ENCODE measurements at places on chromosomes 1 and 21.

DNA sequence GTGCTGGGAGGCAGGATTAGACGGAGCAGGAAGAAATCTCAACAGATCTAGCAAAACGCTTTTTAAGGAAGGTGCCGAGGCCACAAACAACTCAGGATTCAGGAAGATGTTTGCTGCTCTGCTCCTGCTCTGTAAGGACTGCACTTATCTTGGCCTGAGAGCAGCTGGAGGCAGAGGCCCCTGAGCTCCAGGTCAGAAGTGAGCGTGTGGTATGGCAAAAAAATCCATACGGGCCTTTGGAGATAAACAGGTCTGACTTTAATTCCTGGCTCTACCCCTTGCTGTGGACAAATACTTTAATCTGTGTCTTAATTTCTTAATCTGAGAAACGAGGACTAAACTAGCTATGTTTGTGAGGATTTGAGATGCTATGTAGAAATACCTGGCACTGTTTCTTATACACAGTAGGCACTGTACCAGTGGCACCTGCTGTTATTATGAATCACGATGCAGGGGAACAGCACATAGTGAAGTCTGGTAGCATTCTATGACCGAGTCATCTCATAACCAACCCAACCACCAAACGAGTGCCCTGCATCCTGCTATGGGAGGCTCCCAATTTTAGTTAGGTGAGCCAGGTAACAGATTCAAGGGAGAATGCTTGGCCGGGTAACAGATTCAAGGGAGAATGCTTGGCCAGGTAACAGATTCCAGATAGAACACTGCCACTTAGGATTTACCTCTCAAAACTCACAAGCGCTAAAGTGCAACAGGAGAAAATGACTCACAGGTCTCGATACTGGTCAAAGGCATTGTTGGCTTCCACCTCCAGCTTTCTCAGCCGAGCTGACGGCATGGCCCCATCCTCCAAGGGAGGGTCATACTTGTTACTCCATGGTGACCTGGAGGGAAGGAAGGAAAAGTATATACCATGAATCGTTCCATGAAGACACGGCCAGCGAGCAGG is 65.9 kb downstream of the SLC66A1 start:
- no peak overlapping the region for H3K27ac ChIP-seq
- no peaks in the 10 kb centered on the region for H3K27me3 ChIP-seq
- H3K4me1 ChIP-seq, result peaks cover 34% of the 10 kb centered on the region
- DNase-seq, result no peak
- peaks cover 35% of the 10 kb centered on the region for H3K36me3 ChIP-seq

- no peak overlapping the region for H3K27ac ChIP-seq
- no peak overlapping the region for H3K4me3 ChIP-seq
- peaks cover 7% of the 10 kb centered on the region for H3K4me1 ChIP-seq
- no peak for DNase-seq
Observed at GRCh38 chr1:152654110-152654509, 9.1 kb upstream of the LCE2D start.

- no peaks in the 10 kb centered on the region for H3K36me3 ChIP-seq
- H3K4me1 ChIP-seq, result no peaks in the 10 kb centered on the region
- no peak overlapping the region for H3K27ac ChIP-seq
- DNase-seq, result no peak
- H3K4me3 ChIP-seq, result no peak overlapping the region
- H3K27me3 ChIP-seq, result no peaks in the 10 kb centered on the region
Observed at GRCh38 chr1:20625176-20626097, 7.8 kb upstream of the PINK1 start.

DNA sequence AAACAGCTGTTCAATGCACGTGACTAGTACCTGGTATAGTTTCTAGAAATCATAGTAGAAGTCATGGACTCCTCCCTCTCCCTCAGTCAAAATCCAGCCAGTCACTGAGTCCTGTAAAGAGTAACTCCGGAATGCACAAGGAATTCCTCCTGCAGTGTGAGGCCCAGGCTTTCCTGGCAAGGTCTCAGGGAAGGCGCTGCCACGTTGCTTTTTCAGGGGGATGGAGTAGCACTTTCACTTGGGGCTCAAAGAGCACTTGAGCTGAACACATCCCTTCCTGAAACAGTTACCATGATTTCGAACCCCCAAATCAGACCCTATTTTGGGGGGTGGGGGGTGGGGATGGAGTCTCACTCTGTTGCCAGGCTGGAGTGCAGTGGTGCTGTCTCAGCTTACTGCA is 26.4 kb upstream of the LRRC8D start:
- H3K27me3 ChIP-seq, result no peaks in the 10 kb centered on the region
- H3K36me3 ChIP-seq, result no peaks in the 10 kb centered on the region
- H3K27ac ChIP-seq, result no peak overlapping the region
- H3K4me3 ChIP-seq, result no peak overlapping the region
- DNase-seq, result no peak
- H3K4me1 ChIP-seq, result no peaks in the 10 kb centered on the region

DNA sequence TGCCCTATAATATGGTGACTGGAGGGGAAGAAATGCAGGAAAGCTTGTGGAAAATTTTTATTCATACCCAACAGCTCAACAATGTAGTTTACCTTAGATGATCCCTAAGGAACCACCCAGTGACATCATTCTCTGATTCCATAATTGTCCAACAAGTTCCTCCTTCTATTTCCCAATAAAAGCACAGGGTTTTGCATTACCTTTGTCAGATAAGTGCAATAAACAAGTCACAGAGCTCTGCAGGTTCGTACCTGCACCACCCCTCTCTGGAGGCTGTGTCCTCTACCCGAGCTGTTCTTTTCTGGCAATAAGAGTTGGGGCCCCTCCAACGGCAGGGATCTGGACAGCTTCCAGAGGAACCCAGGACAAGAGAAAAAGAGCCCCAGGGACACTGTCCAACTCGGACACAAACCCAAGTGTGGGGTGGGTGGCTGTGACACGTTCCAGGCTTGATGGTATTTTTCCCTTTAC is 38.8 kb downstream of the RCAN1 start:
- H3K36me3 ChIP-seq, result peaks cover 2% of the 10 kb centered on the region
- DNase-seq, result no peak
- H3K27ac ChIP-seq, result no peak overlapping the region
- peaks cover 24% of the 10 kb centered on the region for H3K4me1 ChIP-seq

GRCh38 chr1:207486198-207486597 is 9.8 kb upstream of the CR1 start:
- no peak overlapping the region for H3K4me3 ChIP-seq
- no peaks in the 10 kb centered on the region for H3K4me1 ChIP-seq
- DNase-seq, result no peak
- no peak overlapping the region for H3K27ac ChIP-seq

DNA sequence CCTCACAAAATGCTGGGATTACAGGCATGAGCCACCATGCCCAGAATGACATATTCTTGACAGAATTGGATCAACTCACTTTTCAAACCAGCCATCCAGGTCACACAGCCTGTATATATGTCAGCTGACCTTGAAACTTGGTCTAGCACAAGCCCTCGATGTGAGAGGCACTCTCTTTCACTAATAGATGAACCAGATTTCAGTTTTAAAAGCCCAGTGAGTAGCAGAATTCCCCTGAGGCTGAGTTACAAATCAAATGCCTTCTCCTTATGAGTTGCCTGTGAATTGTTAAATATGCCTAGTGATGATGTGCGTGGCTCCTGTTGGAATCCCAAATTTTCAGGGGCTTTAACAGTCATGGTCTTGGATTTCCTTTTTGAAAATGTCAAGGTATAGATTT is 88.7 kb downstream of the CD247 start:
- H3K4me1 ChIP-seq, result peaks cover 19% of the 10 kb centered on the region
- no peaks in the 10 kb centered on the region for H3K27me3 ChIP-seq
- H3K4me3 ChIP-seq, result peak overlapping the region; percentile 38
- no peak for DNase-seq

DNA sequence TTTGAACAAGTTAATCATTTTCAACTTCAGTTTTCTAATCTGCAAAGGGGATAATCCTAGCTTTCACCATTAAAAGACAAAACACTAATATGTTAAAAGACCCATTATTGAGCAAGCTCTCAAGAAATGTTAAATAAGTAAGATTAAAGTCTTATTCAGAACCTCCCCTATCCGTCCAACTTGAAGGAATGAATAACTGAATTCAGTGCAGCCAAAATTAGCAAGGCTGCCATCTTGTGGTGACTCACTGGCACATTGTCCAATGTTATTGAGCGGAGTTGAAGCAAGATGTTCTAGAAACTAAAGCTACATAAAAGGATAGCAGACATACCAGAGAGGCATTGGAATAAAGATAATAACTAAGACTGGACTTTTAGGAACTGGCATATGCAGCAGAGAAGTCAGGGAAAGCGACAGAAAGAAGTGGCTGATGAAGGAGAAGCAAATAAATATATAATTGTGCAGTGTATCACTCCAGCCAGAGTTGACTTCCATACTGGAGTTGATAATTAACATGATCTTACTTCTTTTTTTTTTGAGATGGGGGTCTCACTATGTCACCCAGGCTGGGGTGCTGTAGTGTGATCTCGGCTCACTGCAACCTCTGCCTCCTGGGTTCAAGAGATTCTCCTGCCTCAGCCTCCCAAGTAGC is 8.2 kb upstream of the CAP1 start:
- H3K4me1 ChIP-seq, result peaks cover 31% of the 10 kb centered on the region
- no peak overlapping the region for H3K4me3 ChIP-seq
- H3K36me3 ChIP-seq, result no peaks in the 10 kb centered on the region
- DNase-seq, result peak; percentile 42

GRCh38 chr1:151134396-151134795 is 12.0 kb downstream of the SEMA6C start:
- no peaks in the 10 kb centered on the region for H3K27me3 ChIP-seq
- no peak overlapping the region for H3K27ac ChIP-seq
- no peak for DNase-seq
- no peak overlapping the region for H3K4me3 ChIP-seq
- no peaks in the 10 kb centered on the region for H3K4me1 ChIP-seq
- peaks cover under 1% of the 10 kb centered on the region for H3K36me3 ChIP-seq

GRCh38 chr1:9435854-9436640 is 103.2 kb upstream of the SLC25A33 start:
- no peaks in the 10 kb centered on the region for H3K36me3 ChIP-seq
- no peak overlapping the region for H3K4me3 ChIP-seq
- H3K4me1 ChIP-seq, result no peaks in the 10 kb centered on the region
- DNase-seq, result no peak
- H3K27ac ChIP-seq, result no peak overlapping the region
- H3K27me3 ChIP-seq, result peaks cover 55% of the 10 kb centered on the region

- DNase-seq, result no peak
- H3K27ac ChIP-seq, result no peak overlapping the region
- no peak overlapping the region for H3K4me3 ChIP-seq
- peaks cover 10% of the 10 kb centered on the region for H3K27me3 ChIP-seq
- no peaks in the 10 kb centered on the region for H3K4me1 ChIP-seq
Observed at GRCh38 chr1:9225411-9225785, 9.2 kb upstream of the H6PD start.

GRCh38 chr1:156498432-156499193 is 2.0 kb downstream of the MEF2D start:
- H3K27me3 ChIP-seq, result no peaks in the 10 kb centered on the region
- no peak for DNase-seq
- H3K4me1 ChIP-seq, result peaks cover 78% of the 10 kb centered on the region
- H3K36me3 ChIP-seq, result peaks cover 25% of the 10 kb centered on the region

- H3K4me1 ChIP-seq, result peaks cover 4% of the 10 kb centered on the region
- no peak overlapping the region for H3K27ac ChIP-seq
Observed at GRCh38 chr1:24155011-24155782, 12.3 kb upstream of the IL22RA1 start.

DNA sequence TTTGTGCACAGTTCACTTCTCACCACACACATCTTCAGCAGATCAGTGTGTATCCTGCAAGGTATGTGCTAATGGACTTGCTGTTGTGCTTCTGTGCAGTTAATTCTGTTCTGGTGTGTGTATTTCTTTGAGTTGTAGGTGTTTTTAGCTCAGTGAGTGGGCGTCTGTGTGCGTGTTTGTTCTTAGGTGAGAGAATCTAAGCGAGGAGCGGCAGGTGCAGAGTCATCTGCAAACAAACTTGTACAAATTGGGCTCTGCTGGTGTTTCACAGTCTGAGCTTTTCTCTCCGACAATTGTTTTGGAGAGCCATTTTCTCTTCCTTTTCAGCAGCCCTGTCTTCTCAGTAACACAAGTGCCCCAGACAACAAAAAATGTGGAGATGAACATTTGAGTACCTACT is 43.6 kb downstream of the ACP6 start:
- peaks cover 1% of the 10 kb centered on the region for H3K36me3 ChIP-seq
- no peak overlapping the region for H3K4me3 ChIP-seq
- no peak for DNase-seq
- H3K4me1 ChIP-seq, result peaks cover 22% of the 10 kb centered on the region
- H3K27me3 ChIP-seq, result no peaks in the 10 kb centered on the region

- H3K36me3 ChIP-seq, result no peaks in the 10 kb centered on the region
- H3K4me3 ChIP-seq, result no peak overlapping the region
- H3K27me3 ChIP-seq, result peaks cover 46% of the 10 kb centered on the region
- no peaks in the 10 kb centered on the region for H3K4me1 ChIP-seq
Observed at GRCh38 chr1:37306461-37306860, 167.9 kb upstream of the ZC3H12A start.

DNA sequence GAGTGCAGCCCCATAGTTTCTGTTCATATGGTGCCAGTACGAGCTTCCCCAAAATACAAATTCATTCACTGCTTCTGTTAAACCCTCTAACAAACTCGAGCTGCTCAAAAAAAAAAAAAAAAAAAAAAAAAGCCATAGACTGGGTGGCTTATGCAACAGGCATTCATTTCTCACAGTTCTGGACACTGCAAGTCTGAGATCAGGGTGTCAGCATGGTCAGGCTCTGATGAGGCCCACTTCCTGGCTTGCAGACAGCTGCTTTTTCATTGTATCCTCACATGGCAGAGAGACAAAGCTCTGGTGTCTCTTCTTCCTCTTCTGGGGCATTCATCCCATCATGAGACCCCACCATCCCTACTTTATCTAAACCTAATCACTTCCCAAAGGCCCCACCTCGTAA is 121.6 kb downstream of the PTBP2 start:
- DNase-seq, result no peak
- no peak overlapping the region for H3K4me3 ChIP-seq
- H3K36me3 ChIP-seq, result no peaks in the 10 kb centered on the region
- no peaks in the 10 kb centered on the region for H3K4me1 ChIP-seq

- no peaks in the 10 kb centered on the region for H3K4me1 ChIP-seq
- H3K27ac ChIP-seq, result no peak overlapping the region
- DNase-seq, result no peak
- no peaks in the 10 kb centered on the region for H3K27me3 ChIP-seq
- H3K36me3 ChIP-seq, result no peaks in the 10 kb centered on the region
- no peak overlapping the region for H3K4me3 ChIP-seq
Observed at GRCh38 chr1:214838351-214838750, 235.4 kb downstream of the CENPF start.

- H3K36me3 ChIP-seq, result peaks cover 26% of the 10 kb centered on the region
- H3K4me3 ChIP-seq, result no peak overlapping the region
- H3K27me3 ChIP-seq, result no peaks in the 10 kb centered on the region
- DNase-seq, result no peak
Observed at GRCh38 chr1:20893931-20894330, 106.8 kb upstream of the HP1BP3 start.

Measured in central memory CD8-positive, alpha-beta T cell (primary cell).